ENCODE measurements at places on chromosomes 12 and 14.

DNA sequence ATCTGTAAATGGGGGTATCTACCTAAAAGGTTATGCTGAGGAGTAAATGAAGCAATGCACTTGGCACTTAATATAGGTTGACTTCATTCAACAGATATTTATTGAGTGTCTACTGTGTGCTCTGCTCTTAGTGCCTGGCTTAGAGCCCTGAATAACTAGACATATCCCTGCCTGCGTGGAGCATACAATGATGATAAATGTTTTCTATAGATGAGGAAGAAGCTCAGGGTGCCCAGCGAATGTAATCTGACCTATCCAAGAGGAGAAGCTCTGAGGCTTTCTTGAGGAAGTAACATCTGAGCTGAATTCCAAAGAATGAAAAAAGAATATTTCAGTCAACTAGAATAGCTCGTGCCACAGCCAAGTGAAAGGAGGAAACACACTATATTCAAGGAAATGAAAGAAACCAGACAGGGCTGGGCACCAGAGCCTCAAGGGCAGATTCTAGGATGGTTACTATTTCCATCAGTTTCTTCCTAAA, 17.9 kb upstream of the HIGD1C start:
- peak; percentile 33 for DNase-seq

- DNase-seq: peak; percentile 97
These were observed 9.1 kb upstream of the GLT1D1 start for GRCh38 chr12:128844031-128844635.

DNA sequence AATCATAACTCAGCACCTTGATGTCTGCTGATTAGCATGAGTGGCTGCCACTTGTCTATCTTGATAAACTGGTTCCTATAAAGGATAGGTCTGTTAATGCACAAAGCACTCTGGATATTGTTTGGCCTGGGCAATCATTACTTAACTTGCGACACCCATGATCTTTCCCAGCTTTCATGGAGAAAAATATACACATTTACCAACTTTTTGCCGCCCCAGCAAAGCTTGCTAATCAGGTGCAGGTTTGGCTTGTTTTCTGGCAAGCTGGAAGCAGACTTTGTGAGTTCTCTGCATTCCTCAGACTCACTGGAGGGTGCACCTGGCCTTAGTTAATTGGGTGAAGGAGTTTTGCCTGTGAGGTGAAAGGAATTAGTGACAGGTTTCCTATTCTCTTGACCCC, 1126.4 kb upstream of the FLRT2 start:
- no peak for DNase-seq

- peak; percentile 71 for DNase-seq
These were observed 475.1 kb downstream of the TRHDE start for GRCh38 chr12:72747111-72747849.
